ENCODE measurements at places on chromosomes 2 and 18.

DNA sequence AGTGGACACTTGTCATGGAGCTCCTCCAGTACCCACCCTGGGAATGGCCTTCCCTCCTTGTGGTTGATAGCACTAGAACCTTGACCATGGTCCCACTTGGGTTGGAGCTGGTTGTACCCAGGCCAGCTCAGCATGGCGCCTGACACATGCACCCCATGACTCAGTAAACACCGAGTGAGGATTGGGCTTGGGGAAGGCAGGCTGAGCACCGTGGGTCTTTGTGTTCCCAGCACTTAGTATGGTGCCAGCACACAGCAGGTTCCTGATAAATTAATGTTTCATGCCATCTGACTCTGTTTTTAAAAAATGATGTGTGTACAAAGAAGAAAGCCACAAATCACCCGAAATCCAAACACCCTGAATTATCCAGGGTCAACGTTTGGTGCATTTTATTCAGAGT is 69.8 kb downstream of the CIB4 start:
- DNase-seq, result no peak

- DNase-seq, result no peak
These were observed 22.3 kb downstream of the ASAP2 start for GRCh38 chr2:9228781-9229469.

DNA sequence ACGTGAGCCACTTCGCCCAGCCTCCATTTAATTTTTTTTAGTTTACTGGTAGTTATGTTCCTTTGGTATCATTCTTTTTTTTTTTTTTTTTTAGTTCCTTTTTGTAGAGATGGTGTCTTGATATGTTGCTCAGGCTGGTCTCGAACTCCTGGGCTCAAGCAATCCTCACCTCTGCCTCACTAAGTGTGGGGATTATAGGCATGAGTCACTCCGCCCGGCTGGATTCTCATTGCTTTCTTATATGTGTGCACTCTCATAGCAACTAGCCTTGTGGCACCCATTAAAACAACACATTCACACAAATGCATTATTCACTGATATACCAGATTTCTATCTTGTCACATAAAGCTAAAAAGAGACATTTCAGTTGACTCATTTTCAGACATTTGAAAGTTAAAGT is 4.2 kb downstream of the TTC27 start:
- DNase-seq, result peak; percentile 73

DNA sequence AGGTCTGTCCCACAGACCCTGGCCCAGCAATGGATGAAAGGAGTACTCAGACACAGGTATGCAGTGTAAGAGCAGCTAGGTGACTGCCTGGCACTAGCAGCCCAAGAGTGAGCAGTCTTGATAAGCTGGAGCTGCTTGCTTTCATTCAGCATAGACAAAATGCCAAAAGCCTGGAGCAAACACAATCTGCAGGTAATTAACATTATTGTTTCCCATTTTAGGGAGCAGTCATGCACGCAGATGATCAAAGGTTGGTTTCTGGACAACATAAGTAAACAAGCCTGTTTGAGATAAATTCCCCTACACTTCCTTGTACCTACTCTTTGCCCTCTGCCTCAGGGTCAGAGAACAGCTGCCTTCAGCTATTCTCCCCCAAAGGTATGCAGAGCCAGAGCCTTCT is 73.7 kb upstream of the MSTN start:
- no peak for DNase-seq

DNA sequence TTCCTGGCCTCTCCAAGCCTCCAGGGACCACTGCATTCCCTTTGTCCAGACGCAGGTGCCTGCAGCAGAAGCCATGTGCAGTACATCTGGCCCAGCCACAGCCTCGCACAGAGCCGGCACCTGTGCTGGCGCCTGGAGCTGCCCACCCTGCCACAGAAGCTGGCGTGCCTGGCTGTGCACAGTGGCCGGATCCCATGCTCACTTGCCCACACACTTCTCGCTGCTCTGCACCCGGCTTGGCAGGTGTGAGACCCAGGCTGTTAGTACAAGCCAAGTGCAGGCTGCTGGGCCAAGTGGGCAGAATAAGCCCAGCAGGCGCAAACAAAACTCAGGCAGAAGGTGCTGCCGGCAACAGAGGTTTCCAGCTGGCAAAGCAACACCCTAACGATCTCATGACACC is 124.5 kb upstream of the CCDC150 start:
- DNase-seq, result no peak

- no peak for DNase-seq
These were observed 12.3 kb downstream of the YIPF4 start for GRCh38 chr2:32290000-32290339.

GRCh38 chr2:157433394-157433793 is 10.5 kb downstream of the CYTIP start:
- peak; percentile 7 for DNase-seq

DNA sequence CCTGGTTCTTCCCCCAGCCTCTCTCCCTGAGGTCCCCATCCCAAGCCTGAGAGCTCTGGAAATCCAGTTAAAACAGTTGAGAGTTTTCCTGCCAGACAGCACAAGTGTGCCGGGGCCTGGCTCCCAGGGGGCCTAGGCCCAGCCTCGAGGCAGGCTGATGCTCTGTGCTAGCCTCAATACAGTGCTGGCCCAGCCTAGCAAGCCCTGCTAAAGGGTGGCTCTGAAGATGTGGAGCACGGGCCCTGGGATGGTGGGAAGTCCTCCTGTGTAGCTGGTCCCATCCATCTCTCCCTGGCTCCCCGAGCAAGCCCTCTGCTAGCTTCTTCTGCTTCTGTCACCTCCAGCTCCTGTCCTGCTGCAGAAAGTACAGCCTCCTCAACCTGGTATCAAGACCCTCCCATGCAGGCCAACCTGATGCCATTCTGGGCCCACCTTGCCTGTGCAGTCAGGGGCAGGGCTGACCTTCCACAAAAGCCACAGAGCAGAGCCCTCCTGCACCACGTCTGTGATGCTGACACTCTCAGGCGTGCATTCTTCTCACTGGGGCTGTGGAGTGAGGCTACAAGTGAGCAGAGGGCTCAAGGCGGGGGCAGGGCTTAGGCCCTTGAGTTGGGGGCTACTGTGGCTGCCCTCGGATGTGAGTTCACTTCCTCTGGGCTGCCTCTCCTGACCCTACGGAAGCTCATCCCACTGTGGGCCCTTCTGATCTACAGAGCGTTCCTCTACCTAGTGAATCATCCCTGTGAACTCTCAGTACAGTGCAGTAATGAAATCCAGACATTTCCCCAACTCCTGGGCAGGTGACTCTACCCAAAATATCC is 60.1 kb upstream of the LAPTM4A start:
- no peak for DNase-seq

DNA sequence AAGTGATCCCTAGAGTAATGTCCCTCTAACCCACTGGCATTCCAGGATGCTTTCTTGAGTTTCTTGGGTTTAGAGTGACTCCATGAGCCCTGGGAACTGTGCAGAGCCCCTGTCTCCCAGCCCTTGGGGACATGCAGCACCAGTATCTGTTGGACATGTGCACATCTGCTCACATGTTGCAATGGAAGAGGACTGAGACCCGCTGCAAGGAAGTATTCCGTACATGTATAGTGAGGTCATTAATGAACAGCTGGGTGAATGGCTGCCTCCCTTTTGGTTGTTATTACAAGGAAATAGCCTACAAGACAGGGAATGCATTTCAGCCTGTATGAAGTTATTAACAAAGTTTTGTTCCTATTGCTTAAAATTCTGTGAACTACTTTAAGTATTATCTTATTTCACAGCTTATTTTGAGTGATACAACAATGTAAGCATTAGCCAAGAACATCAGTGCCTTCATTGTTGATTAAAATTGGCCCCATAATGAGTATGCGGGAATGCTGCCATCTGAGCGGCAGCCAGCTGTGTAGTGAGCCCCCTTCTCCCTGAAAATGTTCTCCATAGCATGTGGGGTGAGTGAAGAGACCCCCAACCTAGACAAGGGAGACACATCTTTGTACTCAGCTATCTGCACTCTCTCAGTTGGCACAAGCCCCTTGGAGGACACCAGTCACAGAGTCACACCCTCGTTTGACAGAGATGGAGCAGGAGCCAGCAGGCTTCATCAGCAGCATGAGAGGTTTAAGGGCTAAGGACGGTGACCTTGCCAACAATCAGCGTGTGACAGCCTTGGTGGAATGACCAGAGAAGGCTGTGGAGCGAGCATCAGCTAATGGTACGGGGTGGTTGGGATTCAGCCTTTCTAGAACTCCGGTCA is 87.4 kb downstream of the FAM210A start:
- DNase-seq, result no peak

DNA sequence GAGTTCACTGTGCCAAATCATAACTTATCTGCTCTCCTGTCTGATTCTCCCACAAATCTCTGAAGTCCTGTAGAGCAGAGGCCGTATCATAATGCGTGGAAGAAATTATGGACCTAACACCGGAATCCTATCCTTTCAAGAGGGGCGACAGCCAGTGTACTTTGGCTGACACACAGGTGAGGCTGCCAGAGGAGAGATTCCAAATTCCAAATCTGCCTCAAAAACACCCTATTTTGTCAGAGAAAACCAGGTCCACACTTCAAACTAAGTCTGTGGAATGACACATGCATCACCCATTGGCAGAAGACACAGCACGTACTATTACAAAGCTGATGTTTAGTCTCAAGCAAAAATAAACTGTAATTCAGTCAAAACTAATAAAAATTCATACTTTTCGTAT is 139.2 kb upstream of the PID1 start:
- no peak for DNase-seq

- peak; percentile 54 for DNase-seq
These were observed 86.6 kb upstream of the ZFP36L2 start for GRCh38 chr2:43312755-43313641.

- DNase-seq, result no peak
These were observed 127.0 kb upstream of the BCL2L11 start for GRCh38 chr2:110993557-110994231.

- no peak for DNase-seq
These were observed 264.8 kb upstream of the KLHL29 start for GRCh38 chr2:23120161-23120560.

DNA sequence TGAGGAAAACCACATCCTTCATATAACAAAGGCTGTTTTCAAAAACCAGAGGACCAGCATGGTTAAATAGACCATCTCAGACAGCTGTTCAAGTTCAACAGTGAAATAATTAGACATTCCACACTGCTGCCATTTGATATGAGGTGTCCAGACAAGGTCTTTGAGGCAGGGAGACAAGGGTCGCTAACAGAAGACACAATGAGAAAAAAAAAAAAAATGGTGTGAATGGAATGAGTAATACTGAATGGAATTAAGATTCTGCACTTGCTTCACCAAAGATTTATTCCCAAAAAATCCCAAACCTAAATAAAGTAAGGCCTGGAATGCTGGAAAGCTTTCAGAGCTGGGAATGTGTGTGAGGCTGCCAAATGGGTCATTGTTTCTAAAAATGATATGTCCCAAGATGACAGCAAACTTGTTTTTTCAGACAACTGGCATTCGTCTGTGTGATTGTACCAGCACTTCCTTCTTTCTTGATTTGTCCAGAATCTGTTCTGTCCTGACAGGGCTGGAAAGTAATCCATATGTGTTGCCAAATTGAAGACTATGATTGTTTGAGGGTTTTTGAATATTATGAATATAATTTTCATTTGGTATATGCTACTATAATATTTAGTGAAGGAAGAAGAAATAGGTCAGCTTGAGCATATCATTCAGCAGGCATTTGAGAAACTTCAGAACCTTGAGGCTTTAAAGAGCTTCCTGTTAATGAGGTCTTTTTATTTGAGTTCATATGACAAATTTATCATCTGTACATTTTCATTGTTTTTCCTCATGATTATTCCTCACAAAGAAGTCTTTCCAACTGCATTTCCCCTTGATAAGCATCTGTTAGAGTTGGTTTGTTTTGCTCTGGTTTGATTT is 85.2 kb upstream of the ITGA4 start:
- peak; percentile 93 for DNase-seq

DNA sequence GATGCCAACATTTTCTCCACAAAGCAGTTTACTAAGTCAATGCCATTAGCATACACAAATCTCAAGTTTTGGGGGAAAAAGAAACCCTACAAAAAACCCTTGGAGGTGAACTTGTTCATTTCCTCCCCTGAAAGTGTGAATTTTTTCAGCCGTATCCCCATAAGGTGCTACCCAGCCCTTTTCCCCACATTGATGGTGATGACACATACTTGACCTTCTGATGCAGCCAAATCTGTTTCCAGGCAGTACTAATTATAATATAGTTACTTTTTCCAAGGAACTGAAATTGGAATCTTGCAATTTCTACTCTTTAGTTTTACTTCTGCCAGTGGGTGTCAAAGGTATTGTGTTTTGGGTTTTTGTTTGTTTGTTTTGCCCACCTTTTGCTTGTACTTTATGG is 474.5 kb downstream of the TGIF1 start:
- DNase-seq, result no peak

DNA sequence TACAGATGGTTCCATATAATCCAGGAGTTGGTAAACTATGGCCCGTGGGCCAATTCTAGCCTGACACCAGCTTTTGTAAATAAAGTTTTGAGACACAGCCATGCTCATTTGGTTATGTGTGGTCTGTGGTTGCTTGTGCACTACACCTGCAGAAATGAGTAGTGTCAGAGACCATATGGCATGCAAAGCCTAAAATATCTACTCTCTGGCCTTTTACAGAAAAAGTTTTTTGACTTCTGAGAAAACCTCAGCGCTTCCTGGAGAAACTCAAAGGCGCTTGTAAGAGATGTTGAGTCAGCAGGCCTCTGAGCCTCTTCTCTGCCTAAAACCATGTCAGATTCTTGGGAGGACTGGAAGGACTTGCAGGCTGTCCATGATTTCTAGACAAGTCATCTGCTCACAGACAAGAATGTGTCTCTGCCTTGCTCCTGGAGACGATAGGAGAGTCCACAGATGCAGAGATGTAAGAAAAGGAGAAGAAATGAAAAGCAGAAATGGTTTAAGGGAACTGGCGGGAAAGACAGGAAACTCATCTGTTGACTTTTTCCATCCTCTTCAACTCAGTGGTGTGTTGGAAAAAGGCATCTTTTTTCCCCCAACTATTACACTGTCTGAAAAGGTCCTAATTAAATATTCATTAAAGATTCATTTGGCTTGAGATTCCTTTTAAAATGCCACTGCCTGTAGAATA is 5.2 kb downstream of the TTC39C start:
- no peak for DNase-seq

- DNase-seq, result peak; percentile 65
These were observed at the start of gene FAM237A for GRCh38 chr2:206642075-206643025. Gene FAM237A (plus strand): TSS chr2:206642487. CDS start chr2:206644237, 1,750 bp downstream.

- DNase-seq, result no peak
These were observed 336.3 kb upstream of the NRXN1 start for GRCh38 chr2:51368250-51368649.

DNA sequence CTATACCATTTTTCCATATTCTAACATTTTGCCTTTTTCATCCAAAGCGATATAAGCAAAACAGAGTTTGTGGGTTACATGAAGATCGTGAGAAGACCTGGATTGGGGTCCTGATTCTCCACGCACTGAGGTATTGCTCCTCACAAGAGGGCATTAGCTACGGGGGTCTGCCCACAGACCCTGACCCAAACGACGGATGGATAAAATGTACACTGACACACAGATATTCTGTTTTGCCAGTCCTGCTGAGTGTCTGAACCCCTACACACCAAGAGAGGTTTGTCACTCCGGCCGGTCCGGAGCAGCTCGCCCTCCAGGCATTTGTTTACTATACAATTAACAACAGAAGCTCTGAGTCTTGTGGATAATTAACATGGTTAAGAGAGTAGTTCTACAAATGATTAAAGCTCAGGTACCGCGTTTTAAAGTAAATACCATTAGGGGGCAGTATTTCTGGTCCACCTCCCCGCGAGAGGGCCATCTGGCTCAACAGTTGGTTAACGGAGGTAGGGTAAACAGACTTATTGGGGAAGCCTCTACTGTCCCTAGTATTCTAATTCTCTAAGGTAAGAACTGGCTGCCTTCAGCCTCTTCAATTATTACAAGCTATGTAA is 28.4 kb downstream of the SCYGR8 start:
- no peak for DNase-seq

GRCh38 chr2:174020926-174021662 is 55.9 kb upstream of the SP3 start:
- DNase-seq, result no peak

All from fibroblast of skin of back (primary cell).